ENCODE measurements at places on chromosomes 4 and X.

DNA sequence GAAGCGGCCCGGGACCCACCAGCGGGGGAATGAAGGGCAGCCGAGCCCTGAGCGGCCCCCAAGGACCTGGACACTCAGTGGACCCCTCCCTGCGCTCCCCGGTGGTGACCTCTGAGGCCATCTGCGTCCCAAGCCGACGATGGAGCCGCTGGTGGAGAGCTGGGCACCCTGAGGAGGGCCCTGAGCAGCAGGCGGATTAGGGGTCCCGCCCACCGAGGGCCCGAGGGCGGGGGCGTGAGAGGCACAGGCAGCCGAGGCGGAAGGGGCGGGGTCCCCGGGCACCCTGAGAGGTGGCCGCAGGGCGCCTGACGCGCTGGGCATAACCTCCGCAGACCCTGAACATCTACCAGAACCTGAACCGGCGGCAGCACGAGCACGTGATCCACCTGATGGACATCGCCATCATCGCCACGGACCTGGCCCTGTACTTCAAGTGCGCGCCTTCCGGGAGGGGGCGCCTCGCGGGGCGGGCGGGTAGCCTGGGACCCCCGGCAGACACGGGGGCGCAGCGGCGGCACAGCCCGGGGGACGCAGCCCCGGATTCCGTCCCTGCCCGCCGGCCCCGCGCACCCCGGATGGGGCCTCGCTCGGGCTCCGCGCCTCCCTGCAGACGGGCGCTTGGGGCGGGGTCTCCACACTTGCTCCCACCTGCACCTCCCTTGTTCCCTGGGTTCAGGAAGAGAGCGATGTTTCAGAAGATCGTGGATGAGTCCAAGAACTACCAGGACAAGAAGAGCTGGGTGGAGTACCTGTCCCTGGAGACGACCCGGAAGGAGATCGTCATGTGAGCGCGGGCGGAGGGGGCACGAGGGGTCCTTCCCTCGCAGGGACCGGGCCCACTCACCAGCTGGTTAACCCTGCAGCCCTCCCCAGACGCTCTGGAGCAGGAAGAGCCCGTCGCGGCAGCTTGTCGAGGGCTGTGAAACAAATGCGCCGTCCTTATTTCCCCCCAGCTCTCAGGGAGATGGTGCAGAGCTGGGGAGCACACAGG, 10.3 kb downstream of the ATP5ME start:
- peak; percentile 59 for DNase-seq

DNA sequence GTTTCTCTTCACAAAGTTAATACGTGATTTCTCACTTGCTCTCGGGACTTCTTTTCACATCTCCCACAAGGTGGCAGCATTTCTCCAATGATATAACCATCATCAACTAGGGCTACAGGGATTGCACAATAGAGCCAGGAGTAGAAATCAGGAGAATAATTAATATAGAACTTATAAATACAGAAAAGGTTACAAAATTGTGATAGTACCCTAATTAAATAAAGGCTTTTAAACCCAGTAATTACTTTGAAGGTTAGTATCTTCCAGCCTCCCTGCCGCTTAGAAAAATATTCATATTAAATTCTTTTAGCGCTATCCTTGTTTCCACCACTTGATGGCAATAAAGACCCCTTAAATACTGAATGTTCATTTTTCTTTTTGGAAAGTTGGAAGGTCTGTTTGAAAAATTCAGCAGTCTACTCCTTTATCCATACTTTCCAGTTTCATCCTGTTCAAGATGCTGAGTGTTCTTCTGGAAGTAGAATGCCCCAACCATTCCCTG, 65.8 kb downstream of the RASGEF1B start:
- peak; percentile 84 for DNase-seq

DNA sequence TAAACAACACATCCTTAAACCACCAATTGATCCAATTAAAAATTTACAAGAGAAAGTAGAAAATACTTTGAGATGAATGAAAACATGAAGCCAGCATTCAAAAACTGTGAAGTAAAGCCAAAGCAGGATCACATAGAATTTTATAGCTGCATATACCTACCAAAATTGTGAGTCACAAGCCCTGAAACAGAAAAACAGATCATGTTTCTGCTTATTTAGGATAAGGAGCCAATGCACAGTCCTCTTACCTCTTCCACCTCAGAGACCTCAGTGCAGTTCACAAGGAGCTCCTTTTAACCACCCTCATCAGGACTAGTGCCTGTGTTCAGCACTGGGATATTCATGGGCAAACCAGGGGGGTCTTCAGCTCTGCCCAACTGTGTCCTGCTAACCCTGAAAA, 386.7 kb downstream of the TECRL start:
- no peak for DNase-seq

- DNase-seq = no peak
Measured at GRCh38 chr4:128357286-128357685, 69.7 kb upstream of the PGRMC2 start.

DNA sequence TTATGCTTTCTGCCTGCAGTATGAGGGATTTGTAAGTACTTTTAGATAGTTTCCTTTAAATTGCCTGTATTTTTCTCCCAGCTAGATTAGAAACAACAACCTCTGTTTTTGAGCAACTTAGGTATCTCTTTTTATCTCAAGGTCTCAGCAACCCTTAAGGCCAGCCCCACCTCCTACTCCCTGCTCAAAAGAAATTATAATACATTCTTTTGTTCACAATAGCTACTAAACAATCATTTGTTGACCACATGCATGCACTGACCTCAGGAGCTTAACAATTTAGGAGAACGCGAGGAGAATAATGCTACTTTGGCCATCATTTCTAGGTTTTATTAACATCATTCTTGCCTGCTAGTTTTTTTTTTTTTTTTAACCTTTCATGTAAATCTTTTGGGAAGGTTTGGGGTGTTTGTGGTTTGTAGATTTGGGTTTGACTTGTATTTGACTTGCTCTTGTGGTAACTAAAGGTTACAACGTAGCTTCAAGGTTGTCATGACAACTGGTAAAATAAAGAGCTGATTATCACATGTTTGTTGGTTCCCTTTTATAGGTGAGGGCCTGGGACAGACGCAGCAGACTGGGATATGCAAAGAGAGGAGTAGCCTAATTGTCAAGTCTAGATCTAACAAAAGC, 145.4 kb upstream of the PLAC1 start:
- no peak for DNase-seq

All from NCI-H1092 treated with DMSO at 0.1 percent for 48 hours (cell line).